ENCODE measurements at places on chromosomes 5 and 9.

DNA sequence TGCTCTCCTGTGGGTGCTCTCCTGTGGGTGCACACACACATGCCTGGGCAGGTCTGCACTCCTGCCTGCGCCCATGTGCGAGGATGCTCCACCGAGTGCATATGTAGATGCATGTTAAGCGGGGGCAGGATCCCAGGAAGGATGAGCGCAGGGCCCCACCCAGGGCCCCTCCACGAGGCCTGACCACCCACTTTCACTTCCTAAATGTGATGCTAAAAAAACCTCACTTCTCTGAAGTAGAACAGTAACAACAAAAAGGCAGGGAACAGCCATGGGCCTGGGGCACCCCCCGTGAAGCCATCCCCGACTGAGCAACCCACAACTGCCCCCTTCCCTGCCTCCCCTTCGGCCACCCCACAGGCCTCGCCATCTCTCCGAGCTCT is 48.2 kb upstream of the SARDH start:
- no peak for DNase-seq

- no peak for DNase-seq
These were observed 268.7 kb upstream of the GAS1 start for GRCh38 chr9:87216036-87216435.

DNA sequence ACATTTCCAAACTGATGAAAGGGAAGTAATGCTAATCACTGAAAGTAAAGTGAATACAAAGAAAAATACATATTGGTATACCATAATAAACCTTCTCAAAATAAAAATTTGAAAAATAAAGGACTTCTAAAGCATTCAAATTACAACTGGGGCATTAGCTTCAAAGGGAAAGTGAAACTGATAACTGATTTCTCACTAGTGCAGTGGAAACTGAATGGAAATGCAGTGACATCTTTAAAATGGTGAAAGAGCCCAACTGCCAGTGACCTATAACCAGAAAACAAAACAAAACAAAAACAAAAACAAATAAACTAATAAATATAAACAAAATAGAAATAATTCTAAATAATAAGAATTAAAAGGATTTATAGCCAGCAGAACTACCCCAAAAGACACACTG is 297.5 kb upstream of the GRIN3A start:
- DNase-seq, result no peak

DNA sequence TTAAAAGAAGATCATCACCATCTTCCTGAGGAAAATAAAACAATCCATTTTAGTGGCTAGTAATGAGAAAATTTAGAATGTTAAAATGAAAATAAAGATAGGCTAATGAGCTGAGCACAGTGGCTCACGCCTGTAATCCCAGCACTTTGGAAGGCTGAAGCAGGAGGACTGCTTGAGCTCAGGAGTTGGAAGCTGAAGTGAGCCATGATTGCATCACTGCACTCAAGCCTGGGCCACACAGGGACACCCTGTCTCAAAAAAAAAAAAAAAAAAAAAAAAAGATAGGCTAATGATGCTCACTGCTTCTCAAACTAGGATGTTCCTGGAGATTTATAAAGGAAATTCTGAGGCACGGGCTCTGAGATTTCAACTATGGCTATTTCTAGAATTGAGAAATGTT is 50.3 kb downstream of the CPLANE1 start:
- no peak for DNase-seq

GRCh38 chr5:107950776-107951175 is 280.0 kb upstream of the EFNA5 start:
- DNase-seq, result no peak

DNA sequence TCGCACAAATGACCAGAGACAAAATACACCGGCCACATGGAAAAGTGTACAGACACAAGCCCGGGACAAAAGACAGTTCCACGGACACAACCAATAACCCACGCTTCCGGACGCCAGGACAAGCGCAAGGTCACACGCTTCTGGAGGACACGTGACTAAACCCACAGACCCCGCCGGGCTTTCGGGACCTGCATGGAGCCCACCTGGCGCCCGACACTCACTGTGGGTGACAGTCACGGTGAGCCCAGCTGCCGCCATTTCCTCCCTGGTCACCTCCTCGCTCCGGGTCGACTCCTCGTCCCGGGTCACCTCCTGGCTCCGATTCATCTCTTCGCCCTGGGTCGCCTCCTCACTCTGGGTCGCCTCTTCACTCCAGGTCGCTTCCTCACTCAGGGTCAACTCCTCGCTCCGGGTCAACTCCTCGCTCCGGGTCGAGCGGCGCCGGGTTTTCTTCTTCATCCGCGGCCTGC is 470 bp downstream of the BAG1 start:
- no peak for DNase-seq

- DNase-seq, result no peak
These were observed 299.9 kb upstream of the MSX2 start for GRCh38 chr5:174424219-174425053.

DNA sequence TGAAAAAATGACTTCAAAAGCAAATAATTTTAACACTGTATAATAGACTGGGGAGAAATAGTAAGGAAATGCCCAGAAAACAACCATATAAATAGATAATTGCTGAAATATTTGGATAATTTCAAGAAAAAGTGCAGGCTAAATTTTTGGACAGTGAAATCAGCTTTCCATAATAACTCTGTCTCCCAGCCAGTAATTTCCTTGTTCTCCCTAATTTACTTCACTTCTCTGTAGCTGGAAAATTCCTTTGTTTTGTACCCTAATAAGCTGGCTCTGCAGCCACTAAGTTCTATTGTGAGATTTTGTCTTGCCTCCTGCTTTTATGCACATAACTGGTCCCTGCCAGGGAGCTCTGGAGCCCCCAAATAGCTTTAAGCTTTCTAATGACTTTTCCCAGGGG is 27.7 kb downstream of the PRDM6 start:
- no peak for DNase-seq

DNA sequence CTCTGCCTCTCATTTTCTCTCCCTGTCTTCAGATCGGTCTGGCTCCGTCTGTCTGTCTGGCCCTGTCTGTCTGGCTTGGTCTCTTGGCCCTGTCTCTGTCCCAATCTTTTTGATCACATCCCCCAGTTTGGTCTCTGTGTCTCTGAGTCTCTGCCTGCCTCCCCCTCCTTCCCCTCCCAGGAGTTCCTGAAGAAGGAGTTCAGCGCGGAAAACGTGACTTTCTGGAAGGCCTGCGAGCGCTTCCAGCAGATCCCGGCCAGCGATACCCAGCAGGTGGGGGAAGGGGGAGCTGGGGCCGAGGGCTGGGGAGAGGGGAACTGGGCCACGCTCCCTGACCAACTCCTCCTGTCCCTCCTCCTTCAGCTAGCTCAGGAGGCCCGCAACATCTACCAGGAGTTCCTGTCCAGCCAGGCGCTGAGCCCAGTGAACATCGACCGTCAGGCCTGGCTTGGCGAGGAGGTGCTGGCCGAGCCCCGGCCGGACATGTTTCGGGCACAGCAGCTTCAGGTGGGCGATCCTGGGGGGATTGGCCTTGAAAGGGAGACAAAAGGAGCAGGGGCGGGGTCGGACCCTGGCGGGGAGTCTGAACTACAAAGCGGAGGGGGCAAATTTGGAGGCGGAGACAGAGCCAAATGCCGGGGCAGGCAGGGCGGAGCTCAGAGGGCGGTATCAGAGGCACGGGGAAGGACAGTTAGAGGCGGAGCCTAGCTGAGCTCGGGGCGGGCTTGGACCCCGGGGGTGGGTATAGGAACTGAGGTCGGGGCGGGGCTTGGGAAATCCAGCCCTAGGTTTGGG is 9.0 kb downstream of the RGS14 start:
- DNase-seq, result no peak

DNA sequence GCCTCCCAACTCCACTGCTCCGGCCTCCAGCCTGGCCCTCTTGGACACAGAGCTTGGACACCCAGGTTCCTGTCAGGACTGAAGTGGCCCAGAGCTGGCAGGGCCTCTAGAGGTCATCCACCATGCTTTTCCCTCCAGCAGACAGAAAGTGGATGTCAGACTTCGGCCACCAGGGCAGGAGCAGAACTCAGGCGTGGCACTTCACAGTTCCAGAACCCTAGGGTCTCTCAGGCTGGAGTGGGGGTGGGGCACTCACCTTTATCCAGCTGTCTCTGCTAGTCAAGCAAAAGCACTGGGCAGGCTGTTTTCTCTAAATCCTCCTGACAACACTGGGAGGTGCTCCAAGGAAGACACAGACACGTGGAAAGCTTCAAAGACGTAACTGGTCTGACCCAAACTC is 35.6 kb upstream of the N4BP3 start:
- no peak for DNase-seq

DNA sequence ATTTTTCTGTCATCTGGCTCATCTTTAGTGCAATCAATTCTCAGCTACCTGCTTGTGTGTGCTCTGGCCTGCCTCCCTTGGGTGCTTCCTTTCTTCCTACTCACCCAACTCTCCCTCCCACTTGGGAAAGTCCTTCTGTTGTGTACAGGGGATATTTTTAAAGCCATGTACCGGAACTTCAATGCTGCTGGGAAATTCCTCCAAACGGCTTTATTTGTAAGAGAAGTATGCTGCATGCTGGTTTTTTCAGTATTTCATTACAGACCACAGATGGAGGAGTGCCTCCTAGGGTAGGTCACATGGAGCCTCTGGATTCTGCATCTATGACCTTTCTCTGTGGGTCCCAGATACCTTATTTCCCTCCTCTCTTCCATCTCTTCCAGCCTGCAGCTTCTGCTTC is 5.4 kb upstream of the HMHB1 start:
- DNase-seq, result no peak

- DNase-seq, result no peak
These were observed 71.0 kb upstream of the IL7R start for GRCh38 chr5:35785601-35786085.

GRCh38 chr5:178573216-178573615 is 17.0 kb downstream of the COL23A1 start:
- DNase-seq, result no peak

DNA sequence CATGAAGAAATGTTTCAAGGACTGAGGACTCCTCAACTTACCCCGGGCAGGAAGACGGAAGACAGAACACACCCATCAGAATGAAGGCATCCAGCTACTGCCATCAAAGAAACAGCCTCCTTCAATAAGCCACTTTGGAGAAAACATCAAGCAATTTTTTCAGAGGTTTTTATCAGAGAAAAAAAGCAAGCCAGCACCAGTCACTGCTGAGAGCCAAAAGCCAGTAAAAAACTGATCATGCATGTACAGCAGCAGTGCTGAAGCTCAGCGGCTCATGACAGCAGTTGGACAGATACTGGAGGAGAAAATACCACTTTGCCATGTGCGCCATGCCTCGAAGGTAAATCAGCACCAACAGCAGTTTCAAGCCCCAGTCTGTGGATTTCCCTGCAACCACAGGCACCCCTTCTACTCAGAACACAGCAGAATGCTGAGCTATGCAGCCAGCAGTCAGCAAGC is 10.1 kb upstream of the ZNF484 start:
- DNase-seq, result peak; percentile 0

DNA sequence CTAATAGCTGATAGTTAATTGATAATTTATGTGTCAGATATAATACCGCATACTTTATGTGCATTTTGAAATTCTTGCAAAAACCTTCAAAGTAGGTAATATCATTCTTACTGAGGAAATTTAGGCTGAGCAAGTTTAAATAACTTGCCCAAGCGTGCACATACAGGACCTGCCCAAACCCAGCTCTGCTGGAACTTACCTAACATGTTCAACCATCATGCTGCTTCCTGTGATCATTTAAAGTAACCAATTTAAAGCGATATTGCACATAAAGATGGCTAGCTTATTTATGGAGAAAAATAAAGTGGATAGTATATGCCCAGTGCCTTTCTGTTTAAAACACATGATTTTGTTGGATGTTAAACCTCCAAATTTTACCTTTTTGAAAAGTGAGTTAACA is 4.3 kb downstream of the FAM174A start:
- DNase-seq, result no peak
